NCI-H1930 (cell line): ENCODE measurements at places on chromosomes 4 and X.

- no peak for DNase-seq
Measured at GRCh38 chr4:110484767-110485166, 8.8 kb downstream of the ENPEP start.

DNA sequence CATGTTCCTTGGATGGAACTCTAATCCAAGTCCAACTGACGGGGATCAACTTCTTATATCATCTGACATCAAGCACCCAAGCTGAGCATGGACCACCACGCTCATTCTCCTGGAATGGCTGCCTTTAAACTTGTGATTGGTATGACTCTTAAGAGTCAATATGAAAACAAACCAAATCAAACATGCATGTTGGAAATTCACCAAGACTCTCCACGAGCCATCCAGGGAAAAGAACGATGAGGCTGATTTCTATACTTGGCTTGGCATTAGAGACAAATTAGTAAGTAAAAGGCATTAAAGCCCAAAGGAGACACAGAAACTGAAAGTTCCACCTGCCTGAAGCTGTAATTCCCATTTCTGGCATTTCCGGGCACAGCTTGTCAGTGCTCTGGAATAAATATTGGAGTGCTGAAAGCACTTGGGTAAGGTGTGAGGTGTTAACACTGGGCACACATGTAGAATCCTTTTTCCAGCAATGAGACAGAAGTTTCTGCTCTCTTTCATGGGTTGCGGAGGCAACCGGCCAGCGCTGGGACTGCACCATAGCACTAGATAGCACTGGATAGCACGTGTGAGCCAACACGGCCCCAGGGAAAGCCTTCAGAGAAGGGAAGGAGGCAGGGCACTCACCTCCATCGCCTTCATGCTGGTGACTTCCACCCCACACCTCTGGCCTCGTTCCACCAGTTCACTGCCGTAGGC lies 42.1 kb upstream of the CENPU start:
- no peak for DNase-seq

GRCh38 chrX:27746516-27746915 lies 61.3 kb upstream of the MAGEB10 start:
- no peak for DNase-seq

DNA sequence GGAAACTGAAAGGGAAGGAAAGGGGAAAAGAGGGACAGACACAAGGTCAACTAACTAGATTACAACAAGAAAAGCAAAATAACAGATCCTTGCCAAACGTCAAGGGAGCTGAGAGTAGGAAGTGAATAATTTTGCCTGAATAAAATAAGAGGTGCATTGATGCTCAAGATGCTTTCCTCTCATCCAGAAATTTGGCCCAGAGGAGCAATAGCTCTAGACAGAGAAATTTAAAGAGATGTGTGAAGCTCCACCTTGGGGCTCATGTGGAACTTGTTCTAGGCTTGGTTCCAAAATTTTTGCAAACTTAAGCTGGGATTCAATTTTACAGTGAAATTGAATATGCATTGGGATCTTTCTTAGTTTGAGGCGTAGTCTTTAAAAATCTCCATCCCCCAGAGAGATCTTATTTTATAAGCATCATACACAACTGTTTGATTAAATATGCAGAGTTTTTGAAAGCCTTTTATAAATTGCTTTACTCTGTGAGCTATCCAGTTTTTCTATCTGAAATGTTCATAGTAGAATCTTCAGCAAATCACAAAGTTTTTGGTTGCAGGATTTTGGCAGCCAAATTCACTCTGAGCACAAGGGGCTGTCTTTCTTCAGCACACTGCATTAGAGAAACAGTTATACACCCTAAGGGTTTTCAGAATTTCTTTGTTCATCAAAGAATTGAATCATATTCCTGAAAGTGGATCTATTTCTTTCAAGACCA lies 1159.5 kb downstream of the ADGRL3 start:
- no peak for DNase-seq

- no peak for DNase-seq
Measured at GRCh38 chr4:123050018-123050417, 127.6 kb upstream of the NUDT6 start.
